ENCODE measurements at places on chromosomes 7 and 10.

DNA sequence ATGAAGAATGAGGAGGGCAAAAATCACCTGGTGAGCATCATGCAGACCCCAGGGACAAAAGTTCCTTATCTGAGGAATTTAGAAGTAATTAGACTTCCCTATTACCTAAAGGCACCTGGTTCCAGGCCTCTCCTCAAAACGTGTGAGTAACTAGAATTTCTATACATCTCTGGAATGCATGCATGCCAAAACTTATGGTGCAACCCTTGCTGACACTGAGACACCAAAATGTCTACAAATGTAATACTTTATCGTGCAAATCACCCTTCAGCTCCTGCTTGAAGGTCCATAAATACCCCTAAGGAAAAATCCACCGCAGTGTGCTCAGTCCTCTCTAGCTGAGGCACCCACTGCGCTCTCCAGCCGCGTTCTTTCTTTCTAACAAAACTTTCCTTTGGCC is 84.2 kb downstream of the PAXIP1 start:
- no peak for DNase-seq

DNA sequence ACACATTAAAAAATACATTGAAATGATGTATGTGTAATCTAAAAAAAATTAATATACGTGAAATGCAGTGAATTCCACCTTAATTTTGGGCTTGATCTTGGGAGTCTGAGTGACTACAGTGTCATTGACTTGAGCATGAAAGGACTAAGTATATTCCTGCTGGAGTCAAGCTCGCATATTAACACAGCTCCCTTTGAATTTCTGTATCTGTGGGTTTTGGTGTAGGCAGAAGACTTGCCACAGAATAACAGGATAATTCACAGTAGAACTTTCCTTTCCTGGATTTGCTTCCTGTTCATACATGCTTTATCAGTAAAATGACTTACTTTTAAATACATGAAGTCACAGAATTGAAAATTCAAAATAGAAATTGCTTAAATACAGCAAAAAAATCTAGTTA is 55.3 kb downstream of the PPP1R9A start:
- no peak for DNase-seq

- no peak for DNase-seq
Observed at GRCh38 chr7:108722561-108722960, 152.9 kb downstream of the DNAJB9 start.

DNA sequence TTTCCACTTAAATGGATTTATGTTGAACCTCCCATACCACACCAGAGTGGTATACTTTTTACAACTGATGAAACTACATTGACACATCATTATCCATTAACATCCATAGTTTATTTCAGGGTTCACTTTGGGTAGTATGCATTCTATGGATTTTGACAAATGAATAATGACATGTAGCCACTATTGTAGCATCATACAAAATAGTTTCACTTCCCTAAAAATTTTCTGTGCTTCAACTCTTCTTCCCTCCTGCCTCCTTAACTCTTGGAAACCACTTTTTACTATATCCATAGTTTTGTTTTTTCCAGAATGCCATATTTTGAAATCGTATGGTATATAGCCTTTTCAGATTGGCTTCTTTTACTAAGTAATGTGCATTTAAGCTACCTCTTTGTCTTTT is 199.5 kb upstream of the TMEM196 start:
- DNase-seq, result no peak

GRCh38 chr10:69456880-69457693 is 5.8 kb downstream of the TSPAN15 start:
- DNase-seq, result no peak

DNA sequence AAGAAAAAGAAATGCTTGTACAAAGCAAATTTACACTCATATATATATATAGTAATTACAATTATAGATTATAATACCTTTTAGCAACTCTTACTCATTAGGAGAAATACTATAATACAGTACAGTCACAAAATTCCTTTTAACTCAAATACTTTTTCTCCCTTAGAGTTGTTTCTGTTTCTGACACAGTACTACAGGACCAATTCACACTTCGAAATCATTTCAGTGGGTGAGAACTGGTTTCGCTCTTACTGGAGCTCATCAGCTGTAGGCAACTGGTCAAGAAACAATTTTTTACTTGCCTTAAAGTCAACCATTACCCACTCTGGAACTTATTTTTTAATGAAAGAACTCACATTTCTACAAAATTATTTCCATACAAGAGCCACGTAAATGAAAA is 6.0 kb downstream of the CCDC186 start:
- no peak for DNase-seq

- DNase-seq, result no peak
Observed at GRCh38 chr7:141673346-141673745, 28.6 kb downstream of the DENND11 start.

GRCh38 chr7:143426479-143427142 is 16.6 kb upstream of the TAS2R60 start:
- DNase-seq, result no peak

- DNase-seq, result no peak
Observed at GRCh38 chr7:46772776-46773175, 809.1 kb downstream of the TNS3 start.

GRCh38 chr10:16698461-16698860 is 118.8 kb downstream of the RSU1 start:
- DNase-seq, result no peak

- DNase-seq, result no peak
Observed at GRCh38 chr10:105615715-105616365, 974.8 kb downstream of the SORCS3 start.

GRCh38 chr7:90756366-90756765 is 160.2 kb downstream of the CDK14 start:
- DNase-seq, result no peak

DNA sequence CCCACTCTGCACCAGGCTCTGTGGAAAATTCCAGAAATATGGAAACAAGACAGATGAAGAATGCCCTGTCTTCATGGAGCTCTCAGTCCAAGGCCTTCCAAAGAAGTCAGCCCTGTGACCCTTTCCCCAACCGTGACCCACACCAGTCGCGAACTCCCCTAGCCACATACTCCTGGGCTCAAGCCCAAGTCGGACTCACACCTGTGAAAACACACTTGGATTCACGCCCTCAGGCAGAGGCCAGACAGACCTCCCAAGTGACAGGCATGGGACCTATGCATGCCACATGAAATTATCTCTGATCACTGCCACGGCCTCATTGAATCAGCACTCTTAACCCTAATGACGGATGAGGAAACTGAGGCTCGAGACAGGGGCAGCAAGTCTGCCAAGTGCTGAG is 42.5 kb downstream of the ZCCHC24 start:
- no peak for DNase-seq

DNA sequence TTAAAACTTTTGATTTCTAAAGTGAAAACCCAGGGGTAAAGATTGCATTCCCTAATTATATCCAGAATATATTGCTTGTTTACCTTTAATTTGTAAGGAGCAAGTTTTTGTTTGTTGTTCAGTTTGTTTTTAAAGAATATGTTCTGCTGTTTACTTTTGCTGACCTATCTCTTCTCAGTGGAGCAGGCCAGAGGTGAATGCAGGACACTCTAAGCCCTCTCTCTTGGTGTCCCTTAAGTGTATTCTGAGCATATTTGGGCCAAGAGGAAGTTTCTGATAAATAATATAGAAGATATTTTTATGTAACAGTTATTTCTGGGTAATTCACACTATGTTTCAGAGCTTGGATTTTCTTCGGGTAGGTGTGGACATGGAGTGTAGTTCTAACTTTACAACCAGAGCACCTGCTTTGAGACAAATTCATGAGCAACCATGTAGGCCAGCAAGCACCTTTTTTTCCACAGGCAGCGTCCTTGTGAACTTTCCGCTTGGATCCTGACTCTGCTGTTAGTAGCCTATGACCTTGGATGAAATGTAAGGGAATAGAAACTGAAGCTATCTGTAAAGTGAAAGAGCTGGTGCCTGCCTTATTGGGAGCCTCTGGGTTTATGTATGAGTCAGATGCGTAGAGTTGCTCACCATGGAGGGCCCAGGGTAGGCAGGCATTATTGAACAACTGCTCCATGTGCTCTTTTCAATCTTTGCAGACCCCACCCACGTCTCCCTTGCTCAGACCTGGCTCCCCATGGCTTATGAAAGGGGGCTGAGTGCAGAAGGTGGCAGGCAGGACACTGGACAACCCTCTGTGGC is 16.1 kb downstream of the OGDH start:
- DNase-seq, result no peak

DNA sequence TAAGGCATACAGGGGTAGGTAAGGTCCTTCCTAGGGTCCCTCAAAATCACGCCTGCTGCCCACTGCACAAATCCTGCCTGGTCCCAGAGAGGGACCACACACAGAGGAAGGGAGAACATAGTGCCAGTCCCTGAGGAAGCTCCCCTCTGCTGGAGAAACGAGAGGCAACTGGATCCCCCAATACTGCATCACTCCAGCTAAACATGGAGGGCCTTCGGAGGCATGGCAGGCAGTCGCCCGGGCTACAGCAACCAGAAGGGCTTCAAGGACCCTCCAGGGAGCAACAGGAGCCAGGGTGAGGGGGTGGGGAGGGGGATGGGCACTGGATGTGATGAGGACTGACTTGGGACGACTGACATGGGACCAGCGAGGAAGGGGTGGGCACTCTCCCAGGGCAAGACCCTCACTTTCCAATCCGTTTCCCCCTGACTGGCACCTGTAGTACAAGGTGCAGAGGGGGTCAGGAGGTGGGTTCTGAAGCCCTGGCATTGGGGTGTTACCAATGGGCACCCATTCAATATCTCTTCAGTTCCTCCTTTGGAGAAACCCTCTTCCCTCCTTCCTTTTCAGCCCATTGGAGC is 21.7 kb downstream of the DDIT4 start:
- DNase-seq, result no peak

- no peak for DNase-seq
Observed at GRCh38 chr7:82164813-82165212, 278.8 kb downstream of the CACNA2D1 start.

DNA sequence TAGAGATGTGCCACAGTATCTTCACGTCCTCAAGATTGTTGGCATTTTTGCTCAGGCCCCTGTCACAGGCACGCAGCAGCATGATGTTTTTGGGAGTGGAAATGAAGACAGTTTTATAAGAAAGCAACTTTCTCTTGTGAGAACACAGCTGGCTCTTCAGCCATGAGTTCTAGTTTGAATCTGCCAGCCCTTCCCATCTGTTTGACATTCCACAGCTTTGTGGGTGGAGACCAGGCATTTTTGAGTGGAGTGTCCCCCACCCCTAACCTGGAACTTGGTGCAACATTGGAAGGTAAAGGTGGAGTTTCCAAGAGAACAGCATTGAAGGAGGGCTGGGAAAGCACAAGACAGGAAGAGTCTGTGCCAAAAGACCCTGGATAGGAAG is 253.1 kb upstream of the IGFBP3 start:
- DNase-seq, result no peak

DNA sequence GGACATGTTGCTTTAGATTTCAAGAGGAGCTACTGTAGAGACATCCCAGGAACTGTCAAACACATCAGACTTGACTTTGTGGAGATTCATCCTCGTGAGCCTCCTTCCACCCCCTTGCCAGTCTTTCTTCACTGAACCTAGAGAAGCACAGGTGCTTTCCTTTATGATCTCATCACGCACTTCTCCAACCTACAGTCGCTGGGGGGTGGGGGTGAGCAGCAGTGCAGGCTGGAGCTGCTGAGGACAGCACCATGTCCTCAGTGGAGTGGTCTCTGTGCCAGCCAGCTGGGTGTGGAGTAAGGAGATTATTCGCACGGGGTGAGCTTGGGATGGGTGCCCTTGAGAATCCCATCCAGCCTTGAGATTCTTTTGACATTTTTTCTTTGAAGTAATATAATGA is 88.1 kb downstream of the VOPP1 start:
- DNase-seq, result no peak

DNA sequence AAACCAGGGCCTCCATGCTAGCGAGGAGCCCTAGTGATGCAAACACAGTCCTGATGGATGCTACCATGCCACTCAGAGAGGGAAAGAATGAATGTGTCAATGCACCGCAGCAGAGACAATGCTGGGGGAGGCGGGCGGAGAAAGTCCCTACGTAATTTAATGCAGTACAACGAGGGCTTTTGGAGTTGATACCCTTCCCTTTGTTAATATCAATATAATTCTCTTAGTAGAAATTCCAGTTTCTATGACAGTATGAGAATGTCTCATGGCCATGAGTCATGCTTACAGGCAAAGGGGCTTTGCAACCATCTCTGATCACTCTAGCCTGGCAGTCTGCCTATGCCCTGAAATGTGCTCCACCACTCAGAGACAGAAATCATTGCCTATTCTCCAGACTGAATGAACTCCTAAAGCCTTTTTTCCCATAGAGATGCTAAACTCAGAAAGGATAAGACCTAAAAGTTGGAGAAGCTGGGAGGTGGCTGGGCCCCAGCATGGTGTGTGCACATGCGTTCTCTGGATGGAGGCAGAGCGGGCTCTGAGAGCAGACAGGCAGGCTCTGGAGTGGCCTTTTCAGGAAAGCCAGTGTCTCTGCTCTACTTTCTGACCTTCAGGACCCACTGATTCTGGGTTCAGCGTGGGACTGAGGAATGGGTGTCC is 20.3 kb upstream of the GIMAP2 start:
- no peak for DNase-seq

- DNase-seq, result no peak
Observed at GRCh38 chr7:27377988-27378387, 135.4 kb downstream of the EVX1 start.

GRCh38 chr7:155071916-155072571 is 1.9 kb downstream of the HTR5A start:
- no peak for DNase-seq

DNA sequence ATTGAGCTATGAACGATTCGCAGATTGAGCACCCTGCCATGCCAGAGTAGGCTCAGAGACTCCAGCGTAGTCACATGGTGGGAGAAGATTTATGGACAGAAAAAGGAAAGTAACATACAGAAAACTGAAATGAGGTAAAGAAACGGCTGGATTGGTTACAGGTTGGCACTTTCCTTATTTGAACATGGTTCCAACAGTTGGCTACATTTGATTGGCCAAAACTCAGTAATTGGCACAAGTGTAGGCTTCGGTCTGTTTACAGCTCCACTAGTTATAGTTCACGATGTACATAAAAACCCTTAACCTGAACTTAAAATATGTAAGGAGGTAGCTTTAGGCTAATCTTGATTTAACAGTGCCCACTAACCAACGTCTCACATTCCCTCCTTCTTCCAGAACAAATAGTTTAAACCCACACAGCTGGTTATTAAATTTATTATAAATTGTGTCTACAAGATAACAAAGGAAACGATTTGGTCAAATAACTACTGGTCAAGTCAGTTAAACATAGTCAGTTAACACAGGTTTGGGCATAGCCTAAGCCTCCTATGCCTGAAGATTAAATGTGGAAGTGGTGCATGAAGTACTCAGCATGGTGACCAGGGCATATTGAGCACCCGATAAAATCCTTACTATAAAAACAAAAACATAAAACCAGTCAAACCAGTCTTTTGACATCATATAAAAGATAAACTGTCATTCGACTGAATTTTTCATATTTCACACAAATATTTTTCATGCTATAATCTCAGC is 17.9 kb upstream of the MTERF1 start:
- no peak for DNase-seq

GRCh38 chr10:95730233-95730632 is 25.7 kb upstream of the ENTPD1 start:
- no peak for DNase-seq

GRCh38 chr7:134478707-134479106 is 19.8 kb upstream of the AKR1B1 start:
- DNase-seq, result no peak

GRCh38 chr10:96570983-96571964 is 15.5 kb downstream of the TM9SF3 start:
- no peak for DNase-seq
